ENCODE measurements at places on chromosomes 13 and 19. TPM values are rescaled to one million over a fixed set of nuclear protein-coding genes. Genes with fewer than 3 reads are reported as not detected.

GRCh38 chr19:1416014-1416841 lies 8.8 kb downstream of the DAZAP1 start:
- DNase-seq = no peak

DNA sequence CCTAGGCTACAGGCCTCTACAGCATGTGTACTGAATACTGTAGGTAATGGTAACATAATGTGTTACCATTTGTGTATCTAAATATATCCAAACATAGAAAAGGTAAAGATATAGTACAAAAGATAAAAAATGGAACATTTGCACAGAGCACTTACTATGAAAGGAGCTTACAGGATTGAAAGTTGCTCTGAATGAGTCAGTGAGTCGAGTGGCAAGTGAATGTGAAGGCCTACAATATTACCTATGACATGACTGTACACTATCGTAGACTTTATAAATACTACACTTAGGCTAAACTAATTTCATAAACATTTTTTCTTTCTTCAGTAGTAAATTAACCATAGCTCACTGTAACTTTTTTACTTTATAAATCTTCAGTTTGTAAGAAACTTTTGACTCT lies 35.1 kb downstream of the LPAR6 start:
- no peak for DNase-seq

- DNase-seq = no peak
Measured at GRCh38 chr19:42498169-42498757, 30.0 kb downstream of the CEACAM1 start.

DNA sequence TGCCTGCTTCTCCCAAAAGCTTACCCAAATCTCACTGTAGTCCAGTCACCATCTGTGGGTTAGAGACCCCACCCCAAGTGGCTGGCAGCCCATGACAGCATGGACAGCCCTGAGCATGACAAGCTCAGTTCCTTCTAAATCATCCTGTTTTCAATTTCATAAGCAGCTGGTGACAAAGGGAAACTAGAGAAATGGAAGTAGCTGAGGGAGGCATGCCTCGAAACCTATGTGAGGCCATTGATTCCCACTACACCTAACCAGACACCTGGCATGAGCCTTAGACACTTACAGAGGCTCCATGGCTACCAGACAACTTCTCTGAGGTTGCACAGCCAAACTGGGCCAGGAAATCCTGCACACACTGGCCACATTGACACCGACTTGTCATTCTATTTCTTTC lies 56.2 kb downstream of the ABCC4 start:
- no peak for DNase-seq

DNA sequence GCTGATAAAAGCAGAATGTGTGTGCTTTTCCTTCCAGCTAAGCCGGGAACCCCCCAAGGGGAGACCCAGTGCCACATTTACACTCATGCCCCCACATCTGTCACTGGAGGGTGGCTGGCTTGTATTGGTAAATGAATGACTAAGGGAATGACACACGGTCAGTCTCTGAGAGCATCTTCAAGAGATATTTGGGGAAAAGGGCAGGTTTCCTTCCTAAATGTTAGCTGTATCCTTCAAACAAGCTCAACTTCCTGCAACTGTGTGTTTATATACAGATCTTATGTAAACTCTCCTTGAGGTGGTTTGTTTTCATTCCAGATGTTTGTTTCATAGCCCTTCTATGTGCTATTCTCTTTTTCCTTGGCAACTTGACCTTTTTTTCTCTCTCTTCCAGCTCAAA lies 192.6 kb downstream of the COL4A1 start:
- no peak for DNase-seq

GRCh38 chr13:76214001-76214400 lies 577.9 kb downstream of the LMO7 start:
- DNase-seq = no peak

DNA sequence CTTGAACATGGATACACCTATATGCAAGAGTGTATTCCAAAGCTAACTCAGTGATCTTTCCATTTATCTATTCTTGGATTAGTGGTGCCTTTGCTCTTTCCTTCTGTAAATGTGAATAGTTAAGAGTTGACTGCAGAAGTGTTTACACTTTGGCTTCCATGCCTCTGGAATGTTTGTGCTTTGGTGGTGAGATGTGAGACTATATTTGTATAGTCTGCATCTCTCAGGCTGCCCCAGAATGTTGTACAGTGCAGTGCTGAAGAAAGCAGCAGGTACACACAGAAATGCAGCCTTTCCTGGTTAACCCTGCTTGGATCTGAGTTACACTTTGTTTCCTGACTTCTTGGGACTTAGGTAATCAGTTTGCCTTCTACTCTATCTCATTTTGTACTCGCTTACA lies 90.2 kb downstream of the DNAJC15 start:
- no peak for DNase-seq

DNA sequence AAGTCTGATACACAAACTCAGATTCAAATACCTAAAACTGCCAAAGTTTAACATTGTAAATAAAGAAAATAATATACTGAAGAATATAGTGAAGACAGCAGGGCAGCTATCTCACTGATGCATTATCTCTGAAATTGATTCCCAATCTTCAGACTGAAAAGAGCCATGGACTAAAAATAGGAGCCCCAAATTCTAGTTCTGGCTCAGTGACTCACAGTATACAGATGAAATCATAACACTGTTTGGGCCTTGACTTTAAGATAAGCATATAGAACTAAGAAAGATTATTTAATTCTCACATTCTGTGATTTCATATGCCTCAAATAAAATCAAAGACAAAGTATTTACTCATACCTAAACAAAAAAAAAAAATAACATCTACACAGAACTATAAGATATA lies 53.9 kb downstream of the RBM26 start:
- DNase-seq = no peak

GRCh38 chr13:111322916-111323331 lies 2.5 kb downstream of the TEX29 start:
- no peak for DNase-seq

DNA sequence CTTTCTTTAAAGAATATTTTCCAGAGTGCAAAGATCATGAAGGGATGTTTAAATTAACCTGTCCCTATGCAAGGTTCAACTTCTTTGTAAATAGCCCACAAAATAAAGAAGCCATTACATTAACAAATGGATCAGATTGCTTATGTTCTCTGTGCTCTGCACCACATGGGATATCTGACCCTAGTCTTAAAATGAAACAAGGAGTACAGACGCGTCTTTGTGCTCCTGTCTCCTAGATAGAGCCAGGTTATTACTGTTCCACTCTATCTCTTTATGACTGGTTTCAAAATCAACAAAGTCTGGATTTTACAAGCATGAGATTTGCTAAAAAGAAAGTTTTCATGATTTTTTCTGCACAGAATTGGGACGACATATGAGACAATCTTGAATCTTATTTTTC lies 339.4 kb downstream of the KLF12 start:
- no peak for DNase-seq

DNA sequence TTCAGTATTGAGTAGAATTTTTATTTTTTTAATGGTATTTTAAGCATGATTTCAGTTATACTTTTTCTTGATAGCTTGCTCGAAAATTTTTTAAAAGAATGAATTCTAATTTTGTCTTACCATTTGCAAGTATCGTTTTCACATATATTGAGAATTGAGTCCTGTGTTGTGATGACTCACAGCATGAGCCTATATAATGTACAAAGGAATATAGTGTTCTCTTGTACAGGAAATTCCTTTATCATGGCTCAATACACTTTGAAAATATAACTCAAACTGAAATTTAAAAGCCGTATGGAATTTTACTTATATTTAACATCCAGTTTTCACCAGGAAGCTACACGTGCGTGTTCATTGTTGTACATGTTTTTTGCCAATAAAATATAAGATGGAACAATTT lies 161.1 kb upstream of the TMTC4 start:
- DNase-seq = no peak

GRCh38 chr13:97189928-97190327 lies 32.2 kb upstream of the MBNL2 start:
- DNase-seq = no peak

Gene CDC42EP5
- 27.4 TPM for polyA plus RNA-seq

Gene FCER2
- polyA plus RNA-seq = 0.15 TPM

Gene GARIN5A
- 9.3 TPM for polyA plus RNA-seq

Gene KCNRG
- 1.4 TPM for polyA plus RNA-seq

Data from right renal pelvis (tissue), 4 donors.